ENCODE measurements at places on chromosomes 11 and 22.

GRCh38 chr11:118126082-118126838 lies 26.4 kb downstream of the SCN4B start:
- no peak for DNase-seq

DNA sequence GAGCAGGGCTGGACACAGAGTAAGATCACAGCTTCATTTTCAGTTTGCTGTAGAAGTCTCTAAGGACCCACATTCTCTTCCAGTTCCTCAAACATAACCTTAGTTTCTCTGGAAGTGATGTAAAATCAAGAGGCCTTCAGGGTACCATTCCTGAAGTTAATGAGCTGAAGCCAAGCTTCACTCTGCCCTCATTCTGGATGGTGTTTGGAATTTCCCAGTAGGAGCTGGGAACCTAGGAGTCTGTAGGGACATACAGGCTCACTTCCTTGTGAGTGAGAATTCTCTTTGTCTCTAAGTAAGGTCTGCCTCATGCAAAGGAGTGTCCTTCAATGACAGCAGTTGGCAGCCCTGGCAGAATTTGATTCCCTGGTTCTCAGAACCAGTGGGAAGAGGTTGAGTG lies 142.4 kb upstream of the NARS2 start:
- no peak for DNase-seq

GRCh38 chr22:39254122-39254521 lies 9.3 kb upstream of the PDGFB start:
- no peak for DNase-seq

DNA sequence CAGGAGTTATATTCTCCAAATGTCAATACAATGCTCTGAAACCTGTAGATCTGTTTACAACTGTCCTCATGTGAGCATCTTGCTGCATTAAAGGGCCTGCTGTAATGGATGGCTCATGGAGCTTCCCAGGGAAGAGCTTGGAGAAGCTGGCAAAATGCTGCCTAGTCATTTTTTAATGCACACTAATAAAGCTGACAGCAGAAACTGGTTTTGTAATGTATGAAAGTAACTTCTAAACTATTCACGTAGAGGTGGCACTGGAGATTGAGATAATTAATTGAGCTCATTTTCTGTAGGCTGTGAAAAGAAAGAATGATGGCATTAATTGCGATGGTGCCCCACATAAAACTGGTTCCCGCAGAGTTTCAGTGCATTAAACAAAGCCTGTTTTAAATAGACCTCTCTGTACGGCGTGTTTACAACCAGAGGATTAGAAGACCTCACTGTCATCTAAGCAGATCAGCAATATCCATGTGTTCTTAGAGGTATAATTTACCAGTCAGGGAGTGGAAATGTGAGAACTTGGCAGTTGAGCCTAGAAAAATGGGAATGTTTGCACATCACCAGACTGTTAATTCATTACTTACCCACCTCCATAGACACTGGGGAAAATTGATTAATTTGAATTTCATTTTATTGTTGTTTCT lies 16.0 kb downstream of the POLA2 start:
- DNase-seq = no peak

DNA sequence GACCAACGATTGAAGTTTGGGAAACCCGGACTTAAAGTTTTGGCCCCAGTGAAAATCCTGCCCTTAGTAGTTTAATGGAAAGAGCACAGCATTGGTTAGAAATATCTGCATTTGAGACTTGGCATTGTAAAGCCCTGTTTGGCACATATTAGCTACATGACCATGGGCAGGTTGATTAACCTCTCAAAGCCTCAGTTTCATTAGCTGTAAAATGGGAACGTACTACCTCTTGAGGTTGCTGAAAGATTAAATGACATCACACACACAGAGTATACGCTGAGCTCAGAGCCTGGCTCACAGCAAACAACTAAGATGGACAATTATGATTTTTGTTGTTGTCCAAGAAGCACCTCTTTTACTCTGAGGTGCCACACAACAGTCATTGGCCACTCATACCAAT lies 153.0 kb upstream of the TIMP3 start:
- no peak for DNase-seq

DNA sequence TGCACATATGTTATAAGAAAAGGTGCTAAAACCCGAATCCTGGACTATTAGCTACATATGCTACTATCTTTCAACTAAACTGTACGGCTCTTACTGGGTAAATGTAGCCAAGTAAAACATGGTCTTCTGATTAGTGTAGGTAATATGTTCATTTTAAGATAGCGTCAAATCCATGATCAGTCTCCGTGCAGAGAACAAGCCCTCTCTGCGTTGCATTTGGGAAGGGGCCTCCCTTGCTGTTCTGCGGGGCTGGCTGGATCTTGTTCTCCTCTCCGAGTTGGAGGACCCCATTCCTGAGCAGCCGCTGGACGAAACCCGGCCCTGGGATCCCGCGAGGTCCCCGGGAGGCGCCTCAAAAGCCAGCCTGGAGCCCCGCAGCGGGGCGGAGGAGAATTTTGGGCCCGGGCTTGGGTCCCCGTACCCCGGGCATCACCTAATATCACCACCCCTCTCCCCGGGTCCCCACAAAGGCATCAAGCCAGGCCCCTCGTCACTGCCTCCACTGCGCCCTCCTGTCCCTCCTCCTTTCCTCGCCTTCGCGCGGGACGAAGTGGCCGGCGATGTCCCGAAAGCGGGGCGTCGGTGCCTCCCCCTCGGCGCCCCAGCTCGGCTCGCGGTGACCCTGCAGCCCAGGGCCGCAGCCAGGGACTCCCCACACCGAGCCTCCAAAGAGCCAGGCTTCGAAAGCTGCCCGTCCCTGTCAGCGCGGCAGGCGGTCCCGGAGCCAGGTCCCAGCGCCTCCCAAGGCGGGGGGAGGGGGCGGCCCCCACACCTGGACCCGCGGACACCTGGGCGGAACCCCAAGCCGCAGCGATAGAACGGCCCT lies 54.5 kb upstream of the FBXO3 start:
- DNase-seq = no peak

DNA sequence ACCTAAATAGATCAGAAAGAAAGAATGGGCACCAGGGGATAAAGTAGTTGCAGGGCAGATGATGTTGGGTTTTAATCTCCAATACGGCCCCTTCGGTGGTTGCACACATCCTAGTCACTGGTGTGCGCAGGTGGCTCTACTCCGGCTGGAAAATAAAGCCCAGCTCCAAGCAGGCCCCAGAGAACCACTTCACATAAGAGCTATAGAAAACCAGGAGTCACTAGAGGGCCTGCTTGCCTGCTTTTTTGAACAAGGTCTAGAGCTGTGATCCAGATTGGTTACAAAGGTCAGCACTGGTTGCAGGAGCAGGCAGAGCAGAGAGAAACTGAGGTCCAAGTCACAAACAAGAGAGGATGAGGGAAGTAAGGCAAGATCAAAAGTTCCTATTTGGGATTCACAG lies 41.5 kb upstream of the MS4A8 start:
- no peak for DNase-seq

DNA sequence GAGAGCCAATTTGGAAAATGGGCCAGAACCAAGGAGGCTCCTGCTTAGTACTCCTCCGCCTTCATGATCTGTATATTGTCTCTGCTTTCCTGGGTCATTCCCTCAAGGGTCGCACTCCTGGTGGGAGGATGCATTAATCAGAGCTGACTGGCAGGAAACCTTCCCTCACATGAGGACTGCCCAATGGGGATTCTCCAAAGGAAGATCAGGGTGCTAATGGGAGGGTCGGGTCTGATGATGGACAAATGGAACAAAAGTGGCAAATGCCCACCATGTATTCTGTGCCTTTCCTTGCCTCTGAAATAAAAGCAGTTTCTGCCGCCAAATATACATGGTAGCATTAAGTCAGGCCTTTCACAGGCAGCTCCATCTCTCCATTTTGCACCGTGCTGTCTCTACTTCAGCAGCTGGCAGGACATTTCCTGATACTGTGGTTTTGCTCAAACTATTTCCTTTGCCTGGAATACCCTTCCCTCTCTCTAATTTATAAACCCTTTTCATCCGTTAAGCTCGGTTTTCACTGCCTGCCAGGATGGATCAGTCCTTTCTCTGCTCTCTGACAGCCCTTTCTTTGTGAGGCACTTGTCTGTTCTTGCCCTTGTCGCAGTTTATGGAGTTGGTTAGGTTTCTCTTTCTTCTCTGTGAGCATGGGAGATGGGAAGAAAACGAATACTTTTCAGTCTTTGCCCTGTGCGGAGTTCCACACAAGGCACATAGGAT lies 13.5 kb downstream of the SREBF2 start:
- DNase-seq = no peak

DNA sequence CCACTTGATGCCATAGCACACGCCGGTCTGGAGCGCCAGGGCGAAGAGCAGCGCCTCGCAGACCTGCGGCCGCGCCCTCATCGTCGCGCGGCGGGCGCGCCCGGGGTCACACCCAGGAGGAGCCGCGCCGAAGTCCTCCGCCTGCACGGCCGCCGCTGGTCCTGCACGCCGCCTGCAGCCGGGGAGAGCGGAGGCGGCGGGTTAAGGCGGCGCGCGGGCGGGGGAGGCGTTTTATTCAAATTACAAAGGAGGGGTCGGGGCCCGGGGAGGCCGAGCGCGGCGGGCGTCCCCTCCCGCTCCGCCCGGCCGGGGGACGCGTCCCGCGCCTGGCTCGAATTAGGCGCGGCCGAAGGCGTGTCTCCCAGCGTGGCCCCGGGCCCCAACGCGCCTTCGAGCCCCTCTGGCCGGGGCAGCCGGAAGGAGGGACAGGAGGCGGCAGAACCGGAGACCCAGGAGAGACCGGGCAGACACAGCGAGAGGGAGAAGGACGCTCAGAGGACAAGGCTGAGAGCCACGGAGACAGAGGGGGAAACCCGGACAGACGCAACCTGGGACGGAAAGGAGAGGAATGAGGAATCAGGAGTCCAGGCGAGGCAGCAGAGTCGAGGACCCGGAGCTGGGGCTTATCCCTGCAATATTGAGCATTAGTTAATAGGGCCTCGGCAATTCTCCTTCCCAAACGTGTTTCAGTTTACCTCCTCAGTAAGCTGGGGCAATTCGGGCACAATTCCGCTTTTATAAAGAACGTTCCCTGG lies at the start of gene WNT11:
WNT11 (minus strand) TSS at position 176 of the 755 bp plus-strand sequence; CDS start at position 81, 95 bp downstream.
- DNase-seq = no peak

DNA sequence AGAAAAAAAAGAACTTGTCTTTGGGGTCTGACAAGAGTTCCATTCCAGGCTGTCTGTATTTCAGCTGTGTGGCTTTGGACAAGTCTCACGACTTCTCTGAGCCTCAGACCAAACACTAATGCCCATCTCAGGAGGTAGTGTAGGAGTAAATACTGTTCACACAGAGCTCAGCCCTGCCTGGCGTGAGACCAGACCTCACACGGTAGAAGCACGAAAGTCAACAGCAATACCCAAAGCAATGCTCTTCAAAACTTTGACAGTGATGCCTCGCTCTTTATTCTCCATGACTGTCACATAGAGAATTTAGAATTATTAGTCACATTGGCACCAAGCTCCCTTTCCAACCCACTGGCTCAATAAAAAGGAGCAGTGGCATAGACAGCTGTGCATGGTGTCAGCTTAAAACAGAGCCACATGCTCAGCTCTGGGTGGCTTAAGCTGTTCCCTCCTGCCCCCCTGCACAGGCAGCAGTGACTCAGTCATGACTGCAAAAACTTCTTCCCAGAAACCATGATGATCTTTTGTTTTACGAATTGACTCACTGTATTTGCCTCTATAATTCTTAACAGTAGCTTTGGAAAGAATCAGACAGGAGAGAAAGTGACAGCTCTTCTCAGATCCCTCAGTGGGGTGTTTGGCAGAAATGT lies 74.0 kb upstream of the PHF21B start:
- no peak for DNase-seq

GRCh38 chr11:27603376-27603990 lies 96.8 kb downstream of the BDNF start:
- DNase-seq = no peak

- DNase-seq = no peak
Observed at GRCh38 chr11:5841797-5842196, at the start of gene OR52E6. Gene OR52E6, minus strand, starts transcription at chr11:5841897. Its CDS starts 0 bp downstream, at chr11:5841897.
